ENCODE measurements at places on chromosomes 2 and 18.

DNA sequence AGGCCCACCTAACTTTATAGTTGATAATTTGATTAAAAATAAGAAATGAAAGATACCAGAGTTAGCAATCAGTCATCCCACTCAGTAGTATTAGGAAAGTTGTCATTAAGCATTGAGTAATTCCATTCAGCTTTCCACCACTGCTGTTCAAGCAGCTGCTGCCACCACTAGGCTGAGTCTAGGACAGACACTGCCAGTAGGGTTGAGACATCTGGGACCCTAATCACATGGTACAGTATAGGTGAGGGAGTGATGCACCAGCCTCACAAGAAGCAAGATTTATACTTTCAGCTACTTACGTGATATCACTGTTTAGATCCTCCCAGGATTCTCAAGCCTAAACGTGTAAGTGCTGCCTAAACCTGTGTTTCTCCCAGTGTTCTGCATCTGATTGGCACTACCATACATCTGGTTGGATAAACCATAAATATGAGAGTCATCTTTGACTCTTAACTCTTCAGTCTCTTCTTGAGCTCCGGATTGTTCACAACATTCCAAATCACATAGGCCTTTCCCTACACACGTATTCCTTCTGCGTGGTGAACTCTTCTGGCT lies 3.2 kb downstream of the UBXN4 start:
- DNase-seq: peak; percentile 49

GRCh38 chr2:100934504-100935371 lies 67.4 kb upstream of the RPL31 start:
- no peak for DNase-seq

- DNase-seq: no peak
These were observed 15.3 kb downstream of the SLC14A1 start for GRCh38 chr18:45739268-45739667.

- no peak for DNase-seq
These were observed 1291.6 kb upstream of the GYPC start for GRCh38 chr2:125364192-125364983.

DNA sequence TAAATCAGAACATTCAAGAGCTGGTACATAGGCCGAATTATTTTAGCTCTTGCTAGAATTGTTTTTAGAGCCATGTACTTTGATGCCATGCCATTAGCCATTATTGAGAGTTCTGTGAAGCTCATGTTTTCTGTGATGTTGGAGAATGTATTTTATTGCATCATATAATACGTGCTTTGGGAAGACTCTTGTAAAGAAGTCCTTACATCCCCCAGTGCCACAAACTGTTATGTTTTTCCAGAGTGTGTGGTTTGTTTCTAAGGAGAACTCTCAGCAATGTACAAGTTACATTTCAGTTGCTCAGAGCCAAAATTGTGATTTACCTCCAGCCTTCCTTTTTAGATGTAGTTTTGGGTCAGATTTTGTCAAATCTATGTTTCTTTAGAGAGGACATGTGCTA lies 148.6 kb downstream of the HAUS1 start:
- DNase-seq: no peak

- no peak for DNase-seq
These were observed 342.1 kb downstream of the SLC4A3 start for GRCh38 chr2:219969508-219969907.

DNA sequence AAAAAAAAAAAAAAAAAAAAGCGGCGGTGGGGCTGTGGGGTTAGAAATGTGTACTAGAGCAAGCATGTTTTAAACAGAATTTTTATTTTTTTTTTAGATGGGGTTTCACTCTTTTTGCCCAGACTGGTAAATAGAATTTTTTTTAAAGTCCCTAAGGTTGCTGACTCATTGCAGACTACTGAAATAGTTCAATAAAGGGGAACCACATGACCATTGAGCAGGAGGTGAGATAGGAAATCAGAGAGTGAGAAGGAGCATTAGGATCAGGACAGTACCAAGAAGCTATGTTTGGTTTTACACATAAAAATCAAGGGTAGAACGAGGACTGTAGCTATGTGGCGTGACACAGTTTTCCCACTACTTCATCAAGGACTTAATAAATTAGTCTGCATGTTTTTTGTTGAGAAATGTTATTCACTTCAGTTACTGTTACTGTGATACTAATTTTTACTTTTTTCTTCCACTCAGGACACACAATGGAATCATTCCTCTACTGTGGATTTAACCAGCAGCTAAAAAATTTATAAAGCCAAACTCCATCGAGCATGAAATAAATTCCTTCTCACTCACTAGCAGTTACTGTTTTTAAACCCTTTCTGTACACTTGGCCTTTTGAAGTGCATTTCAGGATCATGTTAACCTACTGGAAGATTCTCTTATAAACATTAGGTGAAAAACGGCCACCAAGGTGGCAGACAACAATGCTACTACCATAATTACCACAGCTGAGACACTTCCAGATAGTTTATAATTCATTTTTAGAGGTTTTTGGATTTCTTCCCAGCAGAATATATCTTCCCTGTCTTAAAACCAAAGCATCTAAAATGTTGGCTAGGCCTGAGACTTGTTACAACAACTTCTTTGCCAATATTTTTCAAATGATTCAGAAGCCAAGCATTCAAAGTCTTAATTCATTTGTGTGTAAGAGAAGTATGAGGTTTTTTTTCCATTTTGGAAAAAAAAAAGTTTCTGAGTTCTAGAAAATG lies 33.2 kb downstream of the LAMA1 start:
- no peak for DNase-seq

DNA sequence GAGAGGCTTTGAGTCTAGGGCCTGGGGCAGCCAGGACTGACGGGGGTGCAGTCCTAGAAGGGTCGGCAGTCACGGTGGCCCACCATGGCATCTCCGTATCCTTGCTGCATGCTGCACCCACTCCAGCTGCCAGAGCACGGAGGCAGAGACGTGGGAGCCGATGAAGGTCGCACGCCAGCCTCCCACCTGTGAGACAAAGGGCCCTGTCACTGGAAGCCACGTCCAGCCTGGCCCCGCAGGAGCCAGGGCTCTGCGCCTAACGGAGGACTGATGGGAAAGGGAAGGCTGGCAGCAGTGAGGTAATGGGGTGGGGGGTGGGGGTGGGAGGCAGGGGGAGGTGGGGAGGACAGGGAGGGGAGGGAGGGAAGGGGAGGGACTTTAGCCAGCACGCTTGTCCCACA lies 21.9 kb downstream of the ITM2C start:
- no peak for DNase-seq

- no peak for DNase-seq
These were observed 90.4 kb downstream of the OSBPL6 start for GRCh38 chr2:178284613-178285286.

GRCh38 chr2:207012461-207012860 lies 73.1 kb downstream of the CPO start:
- DNase-seq: no peak
